CD4-positive, alpha-beta T cell treated with Interleukin-6 for 4 hours (primary cell): ENCODE measurements at places on chromosomes 4 and X.
A peak's percentile ranks its signal among the peaks of the same experiment; 100 is the strongest.

GRCh38 chr4:140157341-140157740 lies 3.4 kb upstream of the MAML3 start:
- DNase-seq = peak; percentile 37

DNA sequence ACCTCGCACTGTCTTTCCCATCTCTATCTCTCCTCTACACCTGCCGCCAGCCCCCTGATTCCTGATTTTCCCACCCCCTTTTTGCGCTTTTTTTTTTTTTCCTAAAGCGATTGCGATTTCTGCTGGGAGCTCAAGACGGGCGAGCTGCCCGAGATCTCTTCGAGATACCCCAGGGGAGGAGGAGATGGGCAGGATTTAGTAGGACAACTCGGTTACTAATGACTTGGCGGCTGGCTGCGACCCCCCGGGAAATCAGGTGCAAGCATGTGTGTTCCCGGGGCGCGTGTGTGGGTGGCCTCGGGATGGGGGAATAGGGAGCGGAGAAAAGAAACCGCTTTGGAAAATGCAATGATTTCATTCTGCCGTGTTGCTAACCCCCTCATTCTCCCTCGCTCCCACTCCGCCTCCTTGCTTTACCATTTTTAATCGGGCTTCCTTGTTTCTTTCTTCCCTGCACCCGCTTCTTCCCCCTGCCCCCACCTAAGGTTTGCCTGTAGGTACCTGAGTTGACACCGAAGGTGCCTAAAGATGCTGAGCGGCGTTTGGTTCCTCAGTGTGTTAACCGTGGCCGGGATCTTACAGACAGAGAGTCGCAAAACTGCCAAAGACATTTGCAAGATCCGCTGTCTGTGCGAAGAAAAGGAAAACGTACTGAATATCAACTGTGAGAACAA lies 4.4 kb downstream of the SLITRK2 start:
- no peak for DNase-seq

GRCh38 chr4:138588501-138588900 lies 346.4 kb upstream of the SLC7A11 start:
- DNase-seq = no peak

GRCh38 chr4:24042094-24042493 lies 152.2 kb upstream of the PPARGC1A start:
- no peak for DNase-seq

- DNase-seq = no peak
These were observed 121.0 kb upstream of the DIAPH2 start for GRCh38 chrX:96563646-96564045.
